ENCODE measurements at places on chromosomes 2 and 18.

DNA sequence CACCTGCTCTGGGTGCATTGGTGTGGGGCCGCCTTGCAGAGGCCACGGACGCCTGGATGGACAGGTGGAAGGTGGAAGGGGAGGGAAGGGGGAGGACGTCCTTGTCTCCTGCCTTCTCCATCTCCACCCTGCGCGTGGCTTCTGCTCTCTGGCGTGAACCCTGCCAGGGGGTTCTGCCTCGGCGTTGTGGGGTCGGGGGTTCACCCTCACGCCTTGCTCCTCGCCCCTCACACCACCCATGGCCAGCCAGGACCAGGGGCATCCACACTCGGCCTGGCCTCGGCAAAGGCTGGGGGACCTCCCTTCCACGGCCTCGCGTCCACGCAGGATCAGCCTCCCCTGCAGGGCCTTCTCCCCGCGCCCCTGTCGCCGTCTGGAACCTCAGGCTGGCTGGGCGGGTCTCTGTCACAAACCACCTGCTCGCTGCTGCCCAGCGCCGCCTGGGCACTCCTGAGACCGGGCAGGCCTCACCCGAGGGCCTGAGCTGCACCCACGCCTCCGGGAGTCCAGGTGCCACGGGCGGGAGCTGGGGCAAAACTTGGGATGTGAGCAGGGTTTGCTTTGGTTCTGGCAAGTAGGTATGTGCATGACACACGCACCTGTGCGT is 655.9 kb downstream of the GALR1 start:
- no peak for DNase-seq

GRCh38 chr2:88170472-88170892 is 336 bp downstream of the THNSL2 start:
- no peak for DNase-seq

DNA sequence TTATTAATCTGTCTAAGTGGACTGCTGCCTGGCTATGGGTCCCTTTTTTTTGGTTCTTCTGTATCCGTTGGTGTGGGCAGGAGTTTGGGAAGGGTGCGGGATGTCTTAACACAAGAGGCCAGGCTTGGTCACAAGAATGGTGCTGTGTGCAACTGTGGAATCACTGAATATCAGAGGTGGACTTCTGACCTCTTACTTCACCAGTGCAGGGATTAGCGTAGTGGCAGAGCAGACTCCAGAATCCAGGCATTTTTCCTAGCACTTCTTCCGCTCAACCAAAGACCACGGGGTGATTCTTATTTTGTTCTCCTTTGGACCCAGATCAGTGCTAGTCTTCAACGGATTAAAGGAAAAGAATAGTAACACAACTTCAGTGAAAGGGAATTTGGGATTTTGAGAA is 254.3 kb upstream of the TNP1 start:
- DNase-seq: no peak

- no peak for DNase-seq
Observed at GRCh38 chr2:31266804-31267203, 32.9 kb downstream of the EHD3 start.

DNA sequence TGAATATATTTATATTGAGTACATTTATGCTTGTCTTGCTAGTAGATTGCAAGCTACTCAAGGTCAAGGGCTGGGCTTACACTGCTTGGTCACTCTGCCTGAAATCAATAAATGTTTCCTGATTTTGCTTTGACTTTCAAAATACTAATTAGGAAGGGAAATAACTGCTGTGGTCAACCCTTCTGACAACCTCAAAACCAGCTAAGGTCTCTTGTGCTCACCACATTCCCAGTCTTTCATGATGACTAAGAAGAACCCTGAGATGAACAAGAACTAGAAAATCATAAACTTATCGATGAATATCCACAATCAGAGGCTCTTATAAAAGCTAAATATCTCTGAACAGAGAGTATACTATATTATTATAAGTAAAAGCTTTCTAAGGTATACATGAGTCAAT is 33.3 kb downstream of the ABCB11 start:
- DNase-seq: peak; percentile 46

- DNase-seq: no peak
Observed at GRCh38 chr2:55887351-55887750, 36.2 kb downstream of the EFEMP1 start.

- no peak for DNase-seq
Observed at GRCh38 chr18:35091841-35092240, 50.6 kb downstream of the MAPRE2 start.
